ENCODE measurements at places on chromosomes 3 and 15. TPM values are rescaled to one million over a fixed set of nuclear protein-coding genes. Genes with fewer than 3 reads are reported as not detected.

Gene MESP2
- not detected for total RNA-seq

Gene NEO1
- 5.2 TPM for total RNA-seq

Gene TRANK1
- total RNA-seq: 2.7 TPM

Gene RASGRP1
- total RNA-seq: 47.6 TPM

Gene CCDC12
- 75.9 TPM for total RNA-seq

Gene CTXN2
- not detected for total RNA-seq

Gene TLR9
- total RNA-seq: 0.18 TPM

Gene CPN2
- not detected for total RNA-seq

Gene SUMF1
- 7.5 TPM for total RNA-seq

Gene MED12L
- total RNA-seq: 1.1 TPM

Gene PIGZ
- total RNA-seq: 0.82 TPM

Gene FAN1
- total RNA-seq: 18.1 TPM

Gene PRR20G
- total RNA-seq: not detected

Gene NRROS
- 18.5 TPM for total RNA-seq

Gene KAT2B
- 18.9 TPM for total RNA-seq

Gene LRTM1
- not detected for total RNA-seq

Gene ISL2
- 0.11 TPM for total RNA-seq

Gene SLC28A2
- not detected for total RNA-seq

Gene NXPE3
- 13.8 TPM for total RNA-seq

Gene DUOX1
- total RNA-seq: 0.22 TPM

Gene GABRB3
- total RNA-seq: 0.21 TPM

Gene CPLX3
- 0.32 TPM for total RNA-seq

Gene CHRNB4
- not detected for total RNA-seq

Gene STAB1
- total RNA-seq: 0.30 TPM

Gene RTP3
- total RNA-seq: not detected

Gene CCR8
- 1.4 TPM for total RNA-seq

Gene GPR15
- 1.5 TPM for total RNA-seq

Gene DUOXA2
- not detected for total RNA-seq

Gene ITIH1
- 0.19 TPM for total RNA-seq

Gene ANKRD63
- not detected for total RNA-seq

Gene ITIH4
- 8.2 TPM for total RNA-seq

Gene SLC51A
- not detected for total RNA-seq

Gene ZNF774
- total RNA-seq: 1.2 TPM

Gene RLBP1
- total RNA-seq: not detected

Gene EPHA6
- not detected for total RNA-seq

Gene NR1I2
- 0.41 TPM for total RNA-seq

Gene TGM5
- total RNA-seq: not detected

Gene CASR
- total RNA-seq: not detected

Gene SAMD7
- total RNA-seq: not detected

Gene TMCO5A
- total RNA-seq: not detected

Gene NPAP1
- not detected for total RNA-seq

Gene EOMES
- 6.1 TPM for total RNA-seq

Gene WDR82
- total RNA-seq: 107 TPM

Gene SPINK8
- total RNA-seq: not detected

Gene SRPRB
- total RNA-seq: 156 TPM

Gene UBA3
- 62.6 TPM for total RNA-seq

Gene CCRL2
- total RNA-seq: 0.76 TPM

Gene OR5K3
- not detected for total RNA-seq

Gene BCL2A1
- 308 TPM for total RNA-seq

Gene DNAJC17
- 49.1 TPM for total RNA-seq

Gene KBTBD13
- not detected for total RNA-seq
